ENCODE measurements at places on chromosomes 12 and 14.

- no peak for DNase-seq
Observed at GRCh38 chr14:58637040-58637390, 747 bp upstream of the DACT1 start.

DNA sequence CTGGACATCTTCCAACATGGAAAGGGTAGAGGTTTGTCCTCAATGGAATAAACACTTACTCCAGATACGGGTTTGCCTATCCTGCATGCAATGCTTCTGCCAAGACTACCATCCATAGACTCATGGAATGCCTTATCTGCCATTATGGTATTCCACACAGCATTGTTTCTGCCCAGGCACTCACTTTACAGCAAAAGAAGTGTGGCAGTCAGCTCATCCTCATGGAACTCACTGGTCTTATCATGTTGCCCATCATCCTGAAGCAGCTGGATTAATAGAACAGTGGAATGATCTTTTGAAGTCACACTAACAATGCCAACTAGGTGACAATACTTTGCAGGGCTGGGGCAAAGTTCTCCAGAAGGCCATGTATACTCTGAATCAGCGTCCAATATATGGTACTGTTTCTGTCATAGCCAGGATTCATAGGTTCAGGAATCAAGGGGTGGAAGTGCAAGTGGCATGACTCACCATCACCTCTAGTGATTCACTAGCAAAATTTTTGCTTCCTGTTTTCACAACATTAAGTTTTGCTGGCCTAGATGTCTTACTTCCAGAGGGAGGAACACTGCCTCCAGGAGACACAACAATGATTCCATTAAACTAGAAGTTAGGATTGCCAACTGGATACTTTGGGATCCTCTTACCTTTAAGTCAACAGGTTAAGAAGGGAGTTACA lies 140.4 kb downstream of the SLC35F4 start:
- no peak for DNase-seq

- no peak for DNase-seq
Observed at GRCh38 chr12:83365317-83365716, 678.6 kb downstream of the TMTC2 start.

DNA sequence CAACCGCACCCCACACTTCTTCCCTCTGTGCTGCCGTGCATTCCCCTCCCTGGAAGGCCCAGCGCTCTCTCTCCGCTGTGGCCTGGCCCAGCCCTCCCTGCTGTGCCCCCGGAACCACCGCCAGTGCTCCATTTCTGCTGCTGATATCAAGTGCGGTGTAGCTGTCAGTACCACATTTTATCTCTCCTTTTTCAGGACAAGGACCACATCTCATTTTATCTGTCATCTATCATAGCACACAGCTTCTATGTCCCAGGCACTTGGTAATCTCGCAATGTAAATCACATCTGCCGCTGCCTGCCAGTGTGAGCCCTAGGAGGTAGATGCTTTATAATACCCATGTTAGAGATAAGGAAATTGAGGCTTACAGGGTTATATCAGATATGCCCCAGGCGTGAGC lies 18.3 kb downstream of the IL31 start:
- no peak for DNase-seq

DNA sequence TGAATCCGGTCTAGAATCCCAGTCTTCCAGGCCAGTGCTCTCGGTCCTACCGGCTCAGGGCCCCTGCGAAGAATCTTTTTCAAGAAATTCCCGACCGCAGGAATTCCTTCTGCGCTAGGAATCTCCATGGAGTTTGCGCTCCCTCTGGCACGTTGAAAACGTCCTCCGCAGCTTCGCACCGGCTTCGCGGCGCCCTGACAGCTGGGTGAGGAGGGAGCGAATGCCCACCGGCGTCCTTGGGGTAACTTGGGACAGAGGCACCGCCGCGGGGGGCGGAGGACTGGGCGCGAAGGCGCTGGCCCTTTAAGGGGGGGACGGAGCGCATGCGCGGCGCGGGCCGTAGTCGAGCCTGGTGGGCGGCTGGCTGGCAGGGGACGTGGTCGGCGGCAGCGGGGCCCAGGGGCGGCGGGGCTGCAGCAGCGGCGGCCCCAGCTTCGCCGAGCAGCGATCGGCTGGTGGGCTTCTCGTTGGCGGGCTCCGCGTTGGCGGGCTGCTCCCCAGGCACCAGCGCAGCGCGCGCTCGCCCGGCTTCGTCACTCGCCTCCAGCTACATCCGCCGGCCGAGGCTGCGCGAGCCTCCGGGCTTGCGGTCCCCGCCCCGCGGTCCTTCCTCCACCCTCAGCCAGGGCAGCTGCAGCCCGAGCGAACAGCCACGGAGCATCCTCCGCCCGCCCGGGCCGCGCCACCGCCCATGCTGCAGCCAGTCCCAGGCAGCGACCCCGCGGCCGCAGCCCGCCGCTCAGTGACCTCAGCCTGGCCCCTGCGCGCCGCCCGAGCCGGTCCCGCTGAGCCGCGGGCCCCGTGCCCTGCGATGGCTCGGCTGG lies at the start of gene VASH1:
VASH1 (plus strand) TSS at position 333 of the 824 bp plus-strand sequence. CDS start 1,354 bp downstream, outside the sequence.
- DNase-seq, result peak; percentile 35

DNA sequence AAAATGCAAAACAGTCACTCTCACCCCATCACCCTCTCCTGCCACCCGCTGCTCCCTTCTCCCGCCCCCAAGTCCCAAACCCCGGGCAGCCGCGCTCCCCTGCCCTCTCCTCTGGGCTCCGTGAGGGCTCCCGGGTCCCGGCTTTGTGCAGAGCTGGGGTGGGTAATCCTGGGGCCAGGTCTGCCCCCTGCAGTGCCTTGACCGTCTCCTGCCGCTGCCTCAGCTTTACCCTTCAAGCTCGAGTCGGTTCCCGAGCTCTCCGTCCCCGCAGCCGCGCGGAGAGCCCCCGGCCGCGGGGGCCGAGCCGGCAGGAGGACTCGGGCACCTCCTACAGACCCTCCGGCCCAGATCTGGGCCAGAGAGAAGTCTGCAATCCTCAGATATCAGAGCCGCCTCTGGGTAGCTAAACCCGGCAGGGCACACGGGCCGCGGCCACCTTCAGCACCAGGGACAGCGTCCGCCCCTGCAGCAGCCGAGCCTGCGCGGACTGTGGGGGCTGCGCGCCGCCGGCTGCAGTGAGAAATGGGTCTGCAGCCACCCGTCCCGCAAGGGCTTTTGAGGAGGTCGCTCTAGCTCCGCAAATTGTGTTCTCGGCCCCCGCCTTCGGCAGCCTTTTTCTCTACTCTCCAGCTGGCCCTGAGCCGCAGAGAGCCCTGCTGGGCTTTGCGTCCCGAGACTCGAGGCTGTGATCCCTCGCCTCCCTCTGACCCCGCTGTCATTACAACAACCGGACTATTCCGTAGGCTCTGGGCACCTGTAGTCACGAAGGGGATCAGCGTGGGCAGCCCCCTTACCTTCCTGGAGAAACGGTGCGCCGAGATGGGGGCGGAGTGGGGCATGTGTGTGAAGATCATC lies 1.2 kb downstream of the PRMT8 start:
- DNase-seq, result no peak

- no peak for DNase-seq
Observed at GRCh38 chr12:52690351-52691075, 10.3 kb upstream of the KRT1 start.

GRCh38 chr14:44151130-44151820 lies 355.8 kb downstream of the FSCB start:
- DNase-seq, result no peak

- DNase-seq, result no peak
Observed at GRCh38 chr12:27521066-27521465, 2.9 kb upstream of the PPFIBP1 start.
